ENCODE measurements at places on chromosomes 7 and 10.

- no peak for DNase-seq
These were observed 752.4 kb upstream of the VSTM2A start for GRCh38 chr7:53789741-53790140.

DNA sequence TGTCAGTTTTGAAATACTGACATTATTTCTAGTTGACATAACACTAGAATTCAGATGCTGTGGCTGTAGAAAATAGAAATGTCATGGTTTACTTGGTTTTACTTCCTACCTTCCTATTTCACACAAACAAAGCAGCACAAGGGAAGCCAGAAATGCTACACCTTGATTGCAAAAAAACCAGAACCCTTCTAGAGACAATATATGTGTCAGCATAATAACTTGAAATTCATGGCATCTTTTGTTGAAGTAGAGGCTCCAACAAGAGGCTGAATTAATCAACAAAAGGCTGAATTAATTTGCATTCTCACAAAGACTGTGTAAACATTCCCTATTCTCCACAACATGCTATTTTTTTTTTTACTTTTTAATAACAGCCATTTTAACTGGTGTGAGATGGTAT lies 25.2 kb downstream of the ZNF117 start:
- DNase-seq: no peak

GRCh38 chr7:25966469-25966868 lies 185.5 kb upstream of the NFE2L3 start:
- no peak for DNase-seq

DNA sequence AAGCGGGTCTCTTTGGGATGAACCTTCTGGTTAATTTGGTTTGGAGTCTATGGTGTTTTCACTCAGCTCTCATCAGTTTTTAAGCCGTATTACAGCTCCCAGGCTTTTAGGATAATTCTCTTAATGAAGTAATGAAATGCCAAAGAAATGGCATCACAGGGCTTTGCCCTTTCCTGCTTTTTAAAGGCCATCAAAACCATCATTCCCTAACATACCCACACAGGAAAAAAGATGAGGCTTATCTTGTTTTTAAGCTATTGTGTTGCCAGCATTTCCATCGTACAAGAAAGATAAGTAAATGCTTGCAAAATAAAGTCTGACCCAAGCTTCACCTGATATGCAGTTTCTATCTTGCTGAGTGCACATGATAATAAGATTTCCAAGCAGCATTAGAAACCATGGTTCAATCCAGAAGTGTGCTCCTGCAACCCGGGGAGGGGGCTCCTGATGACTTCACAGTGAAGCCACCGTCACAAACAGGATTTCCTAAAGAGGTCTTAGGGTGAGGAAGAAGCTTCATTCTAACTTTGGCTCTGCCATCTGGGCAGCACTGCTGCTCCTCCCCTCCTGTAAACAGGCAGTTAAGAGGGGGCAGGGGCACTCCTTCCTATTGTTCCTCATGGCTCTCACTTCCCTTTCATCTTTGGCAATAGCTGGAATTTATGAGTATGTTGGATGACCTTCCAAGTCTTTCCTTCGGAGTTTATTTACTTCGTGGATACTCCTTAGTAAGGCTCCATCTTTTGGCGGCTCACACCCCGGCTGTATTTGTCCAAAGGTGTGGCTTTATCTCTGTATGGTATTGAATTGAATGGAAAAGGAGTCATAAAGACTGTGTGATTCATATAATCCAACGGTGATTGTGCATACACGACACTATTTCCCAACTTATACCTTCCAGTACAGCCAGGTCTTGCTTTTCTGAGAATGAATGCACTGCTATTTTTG lies 55.2 kb upstream of the FAM133B start:
- peak; percentile 68 for DNase-seq

GRCh38 chr7:209906-210305 lies 17.5 kb downstream of the FAM20C start:
- DNase-seq: no peak

GRCh38 chr7:153934048-153934447 lies 118.2 kb upstream of the DPP6 start:
- DNase-seq: no peak

DNA sequence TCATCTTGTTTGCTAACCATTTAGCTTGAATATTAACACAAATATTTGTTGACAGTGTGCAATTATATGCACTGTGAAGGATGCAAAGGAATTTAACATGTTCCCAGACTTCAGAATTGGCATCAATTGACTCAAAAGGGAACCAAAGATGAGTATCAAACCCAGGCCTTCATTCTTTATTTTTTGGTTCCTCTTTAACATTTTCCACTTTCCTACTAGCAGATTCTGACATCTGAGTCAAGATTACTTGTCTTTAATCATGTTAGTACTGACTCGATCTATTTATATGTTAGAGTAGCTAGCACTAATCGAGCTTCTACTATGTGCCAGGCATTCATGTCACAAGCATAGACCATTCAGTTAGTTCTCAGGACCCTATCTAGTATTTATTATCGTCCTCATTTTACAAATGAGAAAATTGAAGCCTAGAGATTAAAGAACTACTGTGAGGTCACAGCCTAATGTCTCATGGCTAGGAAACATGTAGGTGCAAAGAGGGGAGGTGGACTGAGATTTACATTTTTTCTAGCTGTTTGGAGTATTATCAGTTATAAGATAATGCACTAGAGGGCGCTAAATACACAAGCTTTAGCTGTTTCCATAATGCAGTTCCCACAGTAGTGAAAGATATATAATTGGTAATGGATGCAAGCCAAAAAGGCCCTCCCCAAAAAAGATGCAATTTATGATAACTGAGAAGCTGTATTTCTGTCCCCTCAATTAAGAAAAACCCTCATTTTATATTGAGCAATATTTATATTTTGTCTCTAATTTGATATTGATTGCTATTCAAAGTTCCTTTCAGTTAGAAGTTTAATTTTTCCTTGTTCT lies 32.9 kb upstream of the KMT2E start:
- DNase-seq: peak; percentile 51

- no peak for DNase-seq
These were observed 1.1 kb upstream of the LARP4B start for GRCh38 chr10:932589-932988.

GRCh38 chr10:95782318-95782717 lies 26.4 kb downstream of the ENTPD1 start:
- no peak for DNase-seq

DNA sequence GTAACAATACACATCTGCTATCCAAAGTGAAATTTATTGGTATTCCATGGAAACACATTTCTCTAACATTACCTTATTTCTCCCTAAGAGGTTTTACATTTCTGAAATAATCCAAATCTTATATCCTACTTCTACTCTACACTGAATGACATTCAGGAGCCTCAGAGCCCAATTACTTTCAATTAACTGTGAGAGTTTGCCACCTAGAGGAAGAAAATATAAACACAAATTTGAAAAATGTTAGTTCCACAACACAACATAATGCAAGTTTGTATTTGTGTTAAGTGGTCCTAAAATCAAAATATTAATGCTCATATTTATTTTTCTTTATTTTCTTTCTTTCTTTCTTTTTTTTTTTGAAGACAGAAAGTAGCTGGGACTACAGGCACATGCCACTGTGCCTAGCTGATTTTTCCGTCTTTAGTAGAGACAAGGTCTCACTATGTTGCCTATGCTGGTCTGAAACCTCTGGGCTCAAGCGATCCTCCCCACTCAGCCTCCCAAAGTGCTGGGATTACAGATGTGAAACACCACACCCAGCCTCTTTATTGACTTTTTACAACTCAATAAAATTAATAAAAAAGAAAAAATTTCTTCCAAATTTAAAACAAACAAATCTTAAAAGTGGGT lies 46.0 kb downstream of the ATAD1 start:
- peak; percentile 15 for DNase-seq

DNA sequence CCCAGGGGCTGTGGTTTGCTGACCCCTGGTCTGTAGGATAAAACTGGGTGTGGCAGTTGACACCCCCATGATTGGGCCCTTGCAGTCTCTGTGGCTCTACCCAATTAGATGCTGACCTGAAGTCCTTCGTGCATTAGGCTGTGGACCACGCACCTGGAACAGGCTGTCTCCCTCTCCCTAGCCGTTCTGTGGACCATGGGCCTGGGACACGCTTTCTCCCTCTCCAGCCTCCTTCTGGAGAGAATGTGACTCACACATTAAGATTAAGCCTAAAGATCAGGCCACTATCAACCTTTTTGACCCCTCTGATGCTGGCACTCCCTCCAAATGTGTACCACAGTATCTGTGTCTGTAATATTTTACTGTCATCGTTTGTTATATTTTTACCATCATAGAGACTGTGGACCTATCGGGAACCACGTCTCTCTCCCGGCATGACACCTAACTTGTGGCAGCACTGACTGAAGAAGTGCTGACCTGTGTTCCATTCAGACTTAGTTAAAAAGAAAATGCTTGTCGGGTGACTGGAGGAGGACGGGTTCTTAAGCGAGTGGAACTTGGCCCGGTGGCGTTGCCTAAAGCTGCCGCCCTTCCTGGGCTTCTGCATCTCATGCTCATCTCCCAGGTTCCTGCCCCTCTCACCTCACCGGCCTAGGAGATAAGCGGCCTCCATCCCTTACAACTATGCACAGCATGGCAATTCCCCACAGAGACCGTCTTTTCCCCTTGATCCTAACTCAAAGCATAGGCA lies 92.8 kb downstream of the WDR37 start:
- no peak for DNase-seq

DNA sequence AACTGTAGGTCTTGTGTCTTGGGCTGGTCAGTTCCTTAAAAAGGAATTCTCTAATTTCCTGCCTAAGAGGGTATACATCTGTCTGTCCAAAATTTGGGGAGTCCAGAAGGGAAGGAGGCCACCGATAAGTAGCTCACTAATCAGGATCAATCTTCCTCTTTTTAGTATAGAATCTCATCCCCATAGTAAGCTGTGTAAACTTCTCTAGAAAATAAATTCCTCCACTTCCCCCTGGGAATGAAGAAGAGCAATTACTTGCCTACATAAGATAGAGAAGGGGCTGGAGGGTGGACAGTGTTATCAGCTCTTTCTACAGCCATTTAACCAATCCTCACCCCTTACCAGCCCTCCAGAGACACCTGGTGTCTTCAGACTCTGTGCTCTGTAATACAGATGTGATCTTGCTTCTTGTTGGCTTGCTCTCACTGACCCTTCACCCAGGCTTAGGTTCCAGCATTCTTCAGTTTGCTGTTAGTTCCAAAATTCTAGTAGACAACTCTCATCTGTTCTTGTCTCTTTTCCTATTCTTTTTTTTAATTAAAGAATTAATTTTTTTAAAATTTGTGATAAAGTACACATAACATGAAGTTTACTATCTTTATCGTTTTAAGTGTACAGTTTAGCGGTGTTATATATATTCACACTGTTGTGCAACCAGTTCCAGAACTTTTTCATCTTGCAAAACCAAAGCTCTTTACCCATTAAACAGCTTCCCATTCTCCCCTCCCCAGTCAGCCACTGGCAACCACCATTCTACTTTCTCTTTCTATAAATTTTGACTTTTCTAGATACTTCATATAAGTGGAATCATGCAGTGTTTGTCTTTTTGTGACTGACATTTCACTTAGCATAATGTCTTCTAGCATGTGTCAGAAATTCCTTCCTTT lies 6.5 kb upstream of the PRKAR2B start:
- DNase-seq: no peak

DNA sequence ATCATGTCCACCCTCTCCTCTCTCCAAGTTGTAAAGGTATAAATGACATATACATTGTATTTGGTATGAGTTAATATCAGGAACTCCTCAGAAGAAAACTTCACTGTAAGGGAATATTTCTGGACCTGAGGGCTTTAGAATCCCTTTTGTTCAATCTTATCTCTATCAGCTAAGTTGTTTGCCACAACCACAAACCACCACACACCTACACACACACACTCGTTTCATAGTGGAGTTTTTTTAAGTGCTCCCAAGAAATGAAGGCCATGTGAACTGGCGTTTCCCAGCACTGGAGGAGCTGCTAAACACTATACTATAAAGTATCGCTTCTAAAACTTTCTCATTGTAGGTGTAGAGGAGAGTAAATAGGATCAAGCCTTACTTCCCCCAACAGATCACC lies 64.8 kb upstream of the GHITM start:
- DNase-seq: no peak

GRCh38 chr10:46229144-46229563 lies 57.6 kb upstream of the ANTXRL start:
- no peak for DNase-seq

GRCh38 chr7:154928136-154929005 lies 74.6 kb downstream of the PAXIP1 start:
- DNase-seq: peak; percentile 93

GRCh38 chr10:78980354-78980753 lies 88.4 kb upstream of the ZMIZ1 start:
- no peak for DNase-seq

DNA sequence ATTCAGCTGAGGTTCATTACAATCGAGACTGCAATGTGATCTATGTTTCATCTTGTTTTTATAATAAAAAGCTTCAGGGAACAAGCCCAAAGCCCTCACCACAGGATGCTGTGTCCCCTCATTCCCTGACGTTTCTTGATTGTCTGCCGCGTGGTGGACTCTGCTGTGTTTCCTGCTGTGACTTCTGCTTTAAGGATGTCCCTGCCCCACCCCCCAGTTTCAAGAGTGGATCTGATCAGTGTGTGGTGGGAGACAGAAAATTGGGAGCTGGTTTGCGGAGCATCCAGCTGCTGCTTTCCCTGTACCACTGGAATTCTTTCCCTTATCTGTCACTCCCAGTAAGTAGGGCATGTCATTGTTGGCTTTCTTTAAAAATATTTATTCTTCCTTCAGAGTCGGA lies 86.2 kb downstream of the CREM start:
- no peak for DNase-seq

DNA sequence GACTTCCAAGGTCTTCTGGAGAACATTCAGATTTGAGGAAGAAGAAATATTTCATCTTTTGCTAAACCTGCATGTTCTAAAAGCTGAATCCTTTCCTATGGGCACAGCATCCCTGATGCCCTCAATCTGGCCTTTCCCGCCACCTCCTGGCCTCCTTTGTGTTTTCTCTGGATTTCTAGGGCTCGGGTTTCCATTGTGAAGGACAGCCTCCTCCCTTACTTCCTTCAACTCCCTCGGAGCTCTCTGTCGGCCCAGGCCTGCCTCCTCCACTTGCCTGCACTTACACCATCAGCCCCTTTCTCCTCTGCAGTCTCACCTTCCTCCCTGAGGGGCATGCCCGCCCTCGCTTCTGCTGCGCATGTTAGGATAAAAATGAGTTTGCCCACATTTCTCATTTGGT lies 75.4 kb downstream of the WIPF3 start:
- DNase-seq: no peak

DNA sequence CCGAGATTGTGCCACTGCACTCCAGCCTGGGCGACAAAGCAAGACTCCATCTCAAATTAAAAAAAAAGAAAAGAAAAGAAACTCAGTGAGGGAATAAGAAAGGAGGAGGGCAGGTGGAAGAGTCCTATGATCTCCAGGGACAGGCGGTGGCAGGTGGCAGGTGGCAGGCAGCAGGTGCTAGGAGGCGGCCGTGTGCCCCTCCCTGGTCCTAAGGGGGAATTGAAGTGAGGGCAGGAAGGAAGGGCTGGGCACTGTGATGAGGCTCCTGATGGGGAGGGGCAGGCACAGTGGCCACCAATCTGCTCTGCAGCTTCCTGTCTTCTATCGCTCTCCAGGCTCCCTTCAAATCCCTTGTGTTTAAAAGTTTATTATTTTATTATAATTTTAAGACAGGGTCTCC lies 41.2 kb upstream of the UBE3C start:
- DNase-seq: no peak

- DNase-seq: no peak
These were observed 210.9 kb downstream of the DGKB start for GRCh38 chr7:14691597-14692203.

GRCh38 chr7:138745189-138745588 lies 44.0 kb upstream of the SVOPL start:
- DNase-seq: no peak

- peak; percentile 88 for DNase-seq
These were observed 10.7 kb downstream of the PSAP start for GRCh38 chr10:71840177-71840957.

GRCh38 chr7:111226800-111227199 lies 135.9 kb downstream of the LRRN3 start:
- DNase-seq: no peak
